ENCODE measurements at places on chromosomes 6 and 20. TPM values are rescaled to one million over a fixed set of nuclear protein-coding genes. Genes with fewer than 3 reads are reported as not detected.

- no peak for DNase-seq
Observed at GRCh38 chr6:8657522-8657921, 222.2 kb upstream of the SLC35B3 start.

DNA sequence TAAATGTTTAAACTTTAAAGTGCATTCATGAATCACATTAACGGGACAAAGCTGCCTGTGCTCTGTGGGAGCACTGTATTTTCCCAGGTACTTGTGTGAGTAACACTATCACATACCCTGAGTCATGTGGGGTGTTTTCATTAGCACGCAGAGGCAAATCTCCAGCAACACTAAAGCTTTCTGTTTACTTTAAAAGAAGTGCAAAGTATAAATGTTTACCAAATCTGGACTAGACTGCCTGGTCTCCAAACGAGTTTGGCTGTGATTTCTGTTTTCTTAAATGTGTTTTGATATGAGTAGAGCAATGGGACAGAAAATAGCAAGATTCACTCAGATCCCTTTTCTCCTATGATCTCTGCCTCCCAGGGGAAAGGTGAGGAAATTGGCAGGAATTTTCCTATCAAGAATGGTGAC is 28.8 kb upstream of the RIPPLY2 start:
- no peak for DNase-seq

DNA sequence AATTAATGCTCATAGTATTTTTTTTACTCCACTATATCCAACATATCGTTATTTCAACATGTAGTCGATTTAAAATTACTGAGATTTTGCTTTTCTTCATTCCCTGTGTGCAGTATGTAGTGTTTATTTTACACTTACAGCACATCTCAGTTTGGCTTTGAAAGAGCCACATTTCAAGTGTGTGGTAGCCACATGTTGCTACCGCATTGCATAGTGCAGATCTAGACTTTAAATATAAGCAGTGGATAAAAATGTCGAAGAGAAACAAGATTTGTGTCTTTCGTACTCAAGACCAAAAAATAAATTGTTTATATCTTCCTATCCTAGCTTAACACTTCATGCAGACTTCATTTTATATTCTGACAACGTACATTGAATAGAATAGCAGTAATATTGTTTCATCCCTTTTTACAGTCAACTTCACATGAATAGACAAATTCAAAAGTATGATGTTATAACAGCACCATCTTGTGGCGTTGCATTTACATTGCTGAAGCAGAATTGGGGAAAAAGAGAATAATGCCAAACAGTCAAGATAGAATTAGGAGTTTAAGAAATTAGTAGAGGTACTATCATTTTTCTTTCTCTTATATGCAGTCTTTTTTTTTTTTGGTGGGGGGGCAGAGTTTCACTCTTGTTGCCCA is 29.9 kb downstream of the FBXO5 start:
- DNase-seq, result no peak

FILIP1 gene
- total RNA-seq, result 160 TPM

DNA sequence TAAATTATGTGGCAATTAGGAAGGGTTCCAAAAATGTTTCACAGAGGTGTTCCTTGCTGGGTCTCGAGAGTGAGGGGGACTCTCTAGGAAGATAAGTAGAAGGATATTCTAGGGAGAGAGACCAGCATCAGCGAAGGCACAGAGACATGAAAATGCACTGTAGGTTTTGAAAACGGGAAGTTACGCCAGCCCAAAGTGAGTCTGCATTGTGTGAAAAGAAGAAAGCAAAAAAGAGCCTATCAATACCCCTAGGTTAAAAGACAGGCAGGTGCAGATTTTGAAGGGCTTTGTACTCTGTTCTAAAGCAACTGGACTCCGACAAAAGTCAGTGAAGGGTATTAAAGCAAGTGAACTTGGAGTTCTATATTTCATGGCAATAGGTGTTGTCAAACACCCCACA is 25.7 kb upstream of the MRAP2 start:
- no peak for DNase-seq
